Activated naive CD8-positive, alpha-beta T cell treated with anti-CD3 and anti-CD28 coated beads, Interleukin-2, amount 50 U/mL, for 16 hours (primary cell): ENCODE measurements at places on chromosomes 5 and 9.
A peak's percentile ranks its signal among the peaks of the same experiment; 100 is the strongest.

DNA sequence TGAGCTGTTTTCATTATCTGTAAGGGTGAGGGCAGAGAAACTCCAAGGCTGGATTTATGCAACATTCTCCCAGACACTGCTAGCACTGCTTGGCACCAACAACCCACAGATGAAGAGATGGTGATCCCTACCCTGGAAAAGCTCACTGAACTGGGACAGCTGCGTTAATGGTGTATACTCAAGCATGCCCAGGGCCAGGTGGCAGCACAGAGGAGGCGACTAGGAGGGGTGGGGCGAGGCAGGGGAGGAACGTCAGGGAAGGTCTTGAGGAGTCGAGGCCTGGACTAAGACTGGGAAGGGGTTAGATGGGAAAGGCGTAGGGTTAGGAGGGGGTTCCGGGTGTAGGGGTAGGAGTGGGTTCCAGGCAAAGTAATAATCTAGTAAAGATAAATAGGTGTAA is 73.1 kb upstream of the TBC1D9B start:
- DNase-seq = no peak

DNA sequence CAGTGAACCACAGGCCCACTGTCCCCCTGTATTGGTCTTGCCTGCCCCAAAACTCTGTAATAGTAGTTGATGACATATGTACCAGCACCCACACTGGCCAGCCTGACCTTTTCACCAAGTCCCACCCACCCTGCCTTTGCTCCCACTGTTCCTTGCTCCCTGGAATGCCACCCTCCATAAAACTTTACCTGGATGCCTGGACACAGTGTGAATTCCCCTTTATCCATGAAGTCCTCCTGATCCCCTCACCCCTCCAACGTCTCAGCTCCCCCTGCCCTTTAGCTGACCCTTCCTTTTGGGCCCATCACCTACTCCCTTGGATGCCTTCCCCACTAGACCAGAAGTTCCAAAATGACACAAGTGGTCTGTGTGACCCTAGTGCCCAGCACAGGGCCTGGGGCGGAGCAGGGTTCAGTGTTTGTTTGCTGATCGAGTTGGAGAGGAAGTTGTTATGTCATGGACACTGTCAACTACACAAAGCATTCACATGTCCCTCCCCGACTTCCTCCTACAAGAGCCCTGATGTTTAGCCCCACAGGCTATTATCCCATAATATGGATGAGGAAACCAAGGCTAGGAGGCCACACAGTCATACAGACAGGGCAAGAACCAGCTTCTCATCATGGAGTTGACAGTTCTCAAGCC is 16.1 kb downstream of the AMBP start:
- no peak for DNase-seq

- DNase-seq = no peak
Observed at GRCh38 chr5:178078197-178079010, 34.9 kb upstream of the N4BP3 start.

- DNase-seq = no peak
Observed at GRCh38 chr5:150616024-150616470, 24.4 kb upstream of the SYNPO start.

GRCh38 chr5:88660264-88660946 is 222.6 kb downstream of the MEF2C start:
- DNase-seq = no peak

GRCh38 chr9:135574943-135575342 is 13.4 kb downstream of the PAEP start:
- no peak for DNase-seq

- DNase-seq = no peak
Observed at GRCh38 chr5:114191441-114191840, 170.4 kb upstream of the KCNN2 start.

DNA sequence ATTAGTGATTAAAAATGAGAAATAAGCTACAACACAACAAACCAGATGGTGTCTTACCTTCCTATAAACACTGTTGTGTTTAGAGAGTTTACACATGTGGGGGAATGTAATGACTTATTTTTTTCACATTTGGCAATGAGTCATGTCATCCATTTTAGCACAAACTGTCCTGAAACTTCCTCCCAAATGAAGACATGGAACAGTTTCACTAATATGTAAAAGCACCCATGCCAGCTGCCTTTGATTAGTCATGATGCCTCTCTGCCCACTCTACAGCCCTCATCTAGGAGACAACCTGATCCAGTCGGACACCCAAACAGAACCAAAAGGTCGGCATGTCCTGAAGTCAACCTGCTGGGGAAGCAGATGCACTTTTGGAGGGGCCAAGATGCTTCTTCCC is 98.2 kb downstream of the SEMA5A start:
- no peak for DNase-seq

DNA sequence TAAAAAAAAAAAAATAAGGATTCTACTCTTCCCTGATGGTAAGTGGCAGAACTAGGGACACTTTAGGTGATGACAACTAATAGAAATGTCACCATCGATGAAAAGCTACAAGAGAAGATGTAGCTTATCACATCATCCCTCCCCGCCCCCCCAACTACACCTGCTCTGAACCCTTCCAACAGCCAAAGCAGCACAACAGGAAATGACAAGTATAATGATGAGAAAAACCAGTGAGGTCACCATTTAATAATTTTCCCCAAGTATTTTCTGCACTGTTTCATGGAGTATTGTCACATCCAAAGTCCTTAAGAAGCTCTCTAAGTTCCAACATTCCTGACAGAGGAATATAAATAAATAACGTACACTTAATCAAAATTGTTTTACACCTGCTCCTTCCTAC is 221.4 kb downstream of the EFNA5 start:
- DNase-seq = no peak

- no peak for DNase-seq
Observed at GRCh38 chr5:118651002-118651401, 337.3 kb downstream of the DTWD2 start.

- no peak for DNase-seq
Observed at GRCh38 chr5:80238778-80239679, 16.8 kb downstream of the SERINC5 start.

GRCh38 chr9:79213417-79214125 is 358.2 kb upstream of the TLE4 start:
- DNase-seq = no peak

- no peak for DNase-seq
Observed at GRCh38 chr9:80651044-80651443, 1038.3 kb downstream of the TLE1 start.

DNA sequence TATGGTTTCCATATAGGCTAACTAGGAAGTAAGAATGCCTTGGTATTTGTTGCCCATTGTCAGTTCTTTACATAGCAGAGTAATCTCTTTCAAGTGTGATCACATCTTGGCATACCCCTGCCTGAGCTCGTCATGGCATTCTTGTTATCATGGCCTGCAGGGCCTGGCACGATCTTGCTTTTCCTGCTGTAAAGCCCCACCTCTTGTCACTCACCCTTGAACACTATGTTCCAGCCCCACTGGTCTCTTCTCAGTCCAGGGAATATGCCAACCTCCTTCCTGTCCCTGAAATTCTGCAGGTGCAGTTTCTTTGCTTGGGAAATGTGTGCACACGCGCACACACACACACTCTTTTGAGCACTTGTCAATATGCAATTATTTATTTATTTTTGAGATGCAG is 250.2 kb upstream of the DMRT1 start:
- DNase-seq = no peak

DNA sequence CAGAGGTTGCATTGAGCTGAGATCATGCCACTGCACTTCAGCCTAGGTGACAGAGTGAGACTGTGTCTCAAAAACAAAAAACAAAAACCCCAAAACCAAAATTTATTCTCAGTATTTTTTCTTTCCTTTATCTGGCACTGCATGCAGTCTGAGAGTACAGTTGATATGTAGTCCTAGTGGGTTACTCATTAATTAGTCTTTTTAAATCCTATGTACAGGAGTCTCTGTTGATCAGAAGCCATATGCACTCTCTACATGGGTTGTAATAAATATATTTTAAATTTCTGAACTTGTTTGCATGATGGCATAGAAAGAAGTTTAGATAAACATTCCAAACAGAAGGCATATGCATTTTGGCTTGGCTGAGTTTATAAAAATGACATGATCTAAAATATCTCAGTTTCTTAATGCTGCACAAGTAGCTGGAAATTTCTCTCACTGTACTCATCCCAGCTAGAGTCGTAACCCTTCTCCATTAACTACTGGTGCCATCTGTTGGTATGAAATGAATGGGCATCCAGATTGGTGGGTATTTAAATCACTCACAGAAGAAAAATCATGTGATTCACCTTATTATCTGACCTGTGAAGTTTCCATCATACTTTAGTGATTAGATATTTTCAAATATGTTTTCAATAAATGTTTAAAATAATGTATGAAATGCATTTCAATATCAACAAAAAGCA is 284.8 kb downstream of the CTNND2 start:
- DNase-seq = no peak

- no peak for DNase-seq
Observed at GRCh38 chr5:64595031-64595855, 89.4 kb downstream of the RGS7BP start.

GRCh38 chr5:143386725-143387124 is 16.8 kb downstream of the NR3C1 start:
- no peak for DNase-seq

DNA sequence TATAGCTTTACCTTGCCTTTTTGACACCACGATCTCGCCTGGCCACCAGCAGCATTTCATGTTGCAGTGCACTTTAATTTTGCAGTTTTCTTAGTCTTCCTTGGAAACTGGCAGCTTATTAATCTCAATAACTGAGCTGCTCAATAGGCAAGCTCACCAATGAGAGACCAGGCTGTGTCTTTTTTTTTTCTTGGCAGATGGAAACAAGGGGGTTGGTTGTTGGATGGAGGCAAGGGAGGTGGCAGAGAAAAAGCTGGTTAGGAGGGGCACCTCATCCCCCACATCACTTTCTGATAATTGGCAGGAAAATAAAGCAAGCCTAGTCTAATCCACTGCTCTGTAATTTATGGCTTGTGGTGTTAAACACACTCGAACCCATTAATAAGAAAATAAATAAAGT is 324.5 kb upstream of the WWC1 start:
- DNase-seq = no peak

GRCh38 chr5:111655169-111655924 is 101.6 kb downstream of the NREP start:
- no peak for DNase-seq

GRCh38 chr5:112878760-112879159 is 17.7 kb downstream of the SRP19 start:
- DNase-seq = peak; percentile 8

- DNase-seq = no peak
Observed at GRCh38 chr9:84499969-84500582, 159.5 kb upstream of the SLC28A3 start.

GRCh38 chr5:66241136-66241825 is 97.2 kb downstream of the SREK1 start:
- DNase-seq = no peak

DNA sequence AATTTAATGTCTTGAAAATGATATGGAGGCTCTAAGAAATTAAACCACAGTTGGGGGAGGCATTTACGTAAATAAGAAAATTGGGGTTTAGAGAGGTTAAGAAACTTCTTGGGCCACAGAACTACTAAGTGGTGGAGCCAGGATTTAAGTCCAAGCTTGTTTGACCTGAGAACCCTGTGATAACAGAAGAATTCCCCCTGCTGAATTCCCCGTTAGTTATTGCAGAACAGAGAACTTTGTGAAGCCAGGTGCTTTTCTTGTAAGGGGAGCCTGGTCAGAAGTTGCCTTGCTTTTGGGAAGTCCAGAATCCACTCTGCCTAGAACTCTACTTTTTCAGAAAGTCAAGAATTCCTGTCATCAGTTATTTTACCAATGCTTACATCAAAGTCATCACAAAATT is 309.3 kb upstream of the SEMA6A start:
- DNase-seq = no peak

DNA sequence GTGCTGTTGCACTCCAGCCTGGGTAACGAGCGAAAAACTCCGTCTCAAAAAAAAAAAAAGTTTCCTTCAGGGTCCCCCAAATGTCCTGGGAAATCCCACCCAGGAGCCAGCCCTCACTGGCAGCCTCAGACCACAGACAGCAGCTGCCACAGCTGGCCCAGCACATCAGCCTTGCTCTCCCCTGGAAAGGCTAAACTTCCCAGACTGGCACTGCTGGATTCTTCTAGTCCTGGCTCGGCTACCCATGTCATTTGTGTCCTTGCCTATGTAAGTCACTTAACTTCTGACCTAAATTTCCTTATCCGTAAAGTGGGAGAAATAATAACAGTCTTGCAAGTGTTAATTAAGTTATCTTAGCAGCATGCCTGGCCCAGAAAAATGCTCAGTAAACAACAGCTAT is 8.6 kb upstream of the PRRC2B start:
- DNase-seq = no peak
